Stimulated activated CD4-positive, alpha-beta T cell treated with anti-CD3 and anti-CD28 coated beads, Interleukin-12 subunit alpha, Interleukin-12 subunit beta, amount 100 ng/mL, for 4 hours (primary cell): ENCODE measurements at places on chromosomes 6 and 20.

- no peak for DNase-seq
Measured at GRCh38 chr6:42117843-42118161, 24.6 kb downstream of the C6orf132 start.

GRCh38 chr6:111982681-111983080 is 71.2 kb upstream of the CCN6 start:
- DNase-seq = no peak

DNA sequence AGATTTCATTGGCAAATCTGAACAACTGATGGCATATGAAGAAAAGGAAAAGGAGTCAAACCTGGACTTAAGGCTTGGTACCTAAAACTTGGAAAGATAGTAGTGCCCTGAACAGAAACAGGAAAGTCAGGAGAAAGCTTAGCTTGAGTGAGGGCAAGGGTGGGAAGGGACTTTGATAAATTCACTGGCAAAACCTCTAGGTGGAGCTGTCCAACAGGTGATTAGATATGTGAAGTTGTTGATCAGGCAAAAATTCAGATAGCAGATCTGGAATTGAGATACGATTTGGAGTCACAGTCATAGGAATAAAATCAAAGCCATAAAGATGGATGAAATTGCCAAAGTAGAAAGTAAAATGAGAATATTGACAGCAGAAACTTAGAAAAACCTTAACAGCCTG is 16.1 kb upstream of the ZNF292 start:
- DNase-seq = no peak

GRCh38 chr6:138909511-138909910 is 78.5 kb downstream of the REPS1 start:
- no peak for DNase-seq

- no peak for DNase-seq
Measured at GRCh38 chr20:53767206-53767930, 173.7 kb upstream of the ZNF217 start.

DNA sequence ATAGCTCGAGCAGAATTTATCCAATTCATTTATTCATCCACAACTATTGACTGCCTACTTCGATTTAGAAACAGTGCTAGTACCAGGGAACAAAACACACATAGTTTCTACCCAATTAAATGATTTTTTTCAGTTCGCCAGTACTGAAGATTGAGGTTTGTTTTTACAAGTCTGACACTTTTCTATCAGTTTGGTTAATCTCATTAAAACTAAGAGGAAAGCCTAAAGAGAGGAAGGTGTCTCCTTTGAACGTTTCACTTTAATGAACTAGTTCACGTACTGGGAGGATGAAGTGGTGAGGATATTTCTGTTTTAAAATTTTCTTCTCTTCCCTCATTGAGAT is 570 bp upstream of the ANKS1A start:
- no peak for DNase-seq

- no peak for DNase-seq
Measured at GRCh38 chr20:63843778-63844177, 12.7 kb upstream of the ZBTB46 start.

DNA sequence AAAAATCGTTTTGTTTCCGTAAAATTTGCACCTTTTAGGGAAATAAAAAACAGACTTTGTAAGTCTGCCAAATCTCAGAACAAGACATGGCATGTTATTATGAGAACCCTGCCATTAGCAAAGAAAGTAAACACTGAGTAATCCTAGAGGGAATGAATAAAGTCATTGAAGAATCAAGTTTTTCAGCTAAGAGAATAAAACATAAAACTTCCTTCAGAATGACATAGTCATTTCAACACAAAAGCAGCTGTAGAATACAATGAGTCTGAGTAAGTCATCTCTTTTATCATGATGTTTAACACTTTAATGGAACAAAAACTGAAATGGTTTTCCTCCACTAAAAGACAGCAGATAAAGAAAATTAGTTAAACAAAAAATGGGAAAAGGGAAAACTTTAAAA is 10.3 kb upstream of the DST start:
- no peak for DNase-seq

DNA sequence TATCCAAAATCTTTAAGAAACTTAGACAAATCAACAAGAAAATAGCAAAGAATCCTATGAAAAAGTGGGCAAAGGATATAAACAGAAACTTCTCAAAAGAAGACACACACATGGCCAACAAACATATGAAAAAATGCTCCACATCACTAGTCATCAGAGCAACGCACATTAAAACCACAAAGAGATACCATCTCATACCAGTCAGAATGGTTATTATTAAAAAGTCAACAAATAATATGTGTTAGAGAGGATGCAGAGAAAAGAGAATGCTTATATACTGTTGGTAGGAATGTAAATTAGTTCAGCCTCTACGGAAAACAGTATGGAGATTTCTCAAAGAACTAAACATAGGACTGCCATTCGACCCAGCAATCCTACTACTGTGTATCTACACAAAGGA is 212.0 kb upstream of the DTNBP1 start:
- no peak for DNase-seq

- no peak for DNase-seq
Measured at GRCh38 chr6:11190625-11191245, 41.7 kb downstream of the NEDD9 start.

DNA sequence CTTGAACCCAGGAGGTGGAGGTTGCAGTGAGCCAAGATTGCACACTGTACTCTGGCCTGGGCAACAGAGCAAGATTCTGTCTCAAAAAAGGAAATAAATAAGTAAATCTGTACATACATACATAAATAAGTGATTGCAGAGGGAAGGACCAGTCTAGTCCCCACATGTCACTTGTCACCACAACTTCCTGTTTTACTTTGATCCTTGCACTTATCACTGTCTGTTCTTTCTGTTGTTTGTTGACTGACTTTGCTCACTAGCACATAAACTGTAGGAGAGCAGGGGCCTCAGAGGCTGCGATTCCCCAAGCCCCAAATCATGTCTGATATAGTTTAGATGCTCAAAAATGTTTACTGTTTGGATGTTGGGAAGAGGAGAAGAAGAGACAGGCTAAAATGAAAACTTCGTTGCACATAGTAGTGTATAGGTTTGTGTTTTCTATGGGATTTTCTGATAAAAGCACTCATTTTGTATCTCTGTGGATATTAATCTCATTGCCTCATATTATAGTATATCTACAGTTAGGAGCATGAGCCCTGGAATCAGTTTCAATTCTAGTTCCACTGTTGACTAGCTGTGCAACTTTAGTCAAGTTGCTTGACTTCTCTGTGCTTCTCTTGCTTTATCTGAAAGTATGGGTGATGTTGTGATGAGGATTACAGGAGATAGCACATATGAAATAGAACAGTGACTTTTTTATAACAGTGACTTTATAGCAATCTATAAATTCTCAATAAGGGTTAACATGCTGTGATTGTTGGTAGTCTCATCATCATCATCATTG is 165.0 kb downstream of the TBC1D7 start:
- no peak for DNase-seq

GRCh38 chr6:108588586-108588985 is 27.9 kb downstream of the FOXO3 start:
- no peak for DNase-seq

- peak; percentile 35 for DNase-seq
Measured at GRCh38 chr20:17505636-17506517, 25.3 kb downstream of the BFSP1 start.

- no peak for DNase-seq
Measured at GRCh38 chr6:159056003-159056402, 11.2 kb upstream of the TAGAP start.

DNA sequence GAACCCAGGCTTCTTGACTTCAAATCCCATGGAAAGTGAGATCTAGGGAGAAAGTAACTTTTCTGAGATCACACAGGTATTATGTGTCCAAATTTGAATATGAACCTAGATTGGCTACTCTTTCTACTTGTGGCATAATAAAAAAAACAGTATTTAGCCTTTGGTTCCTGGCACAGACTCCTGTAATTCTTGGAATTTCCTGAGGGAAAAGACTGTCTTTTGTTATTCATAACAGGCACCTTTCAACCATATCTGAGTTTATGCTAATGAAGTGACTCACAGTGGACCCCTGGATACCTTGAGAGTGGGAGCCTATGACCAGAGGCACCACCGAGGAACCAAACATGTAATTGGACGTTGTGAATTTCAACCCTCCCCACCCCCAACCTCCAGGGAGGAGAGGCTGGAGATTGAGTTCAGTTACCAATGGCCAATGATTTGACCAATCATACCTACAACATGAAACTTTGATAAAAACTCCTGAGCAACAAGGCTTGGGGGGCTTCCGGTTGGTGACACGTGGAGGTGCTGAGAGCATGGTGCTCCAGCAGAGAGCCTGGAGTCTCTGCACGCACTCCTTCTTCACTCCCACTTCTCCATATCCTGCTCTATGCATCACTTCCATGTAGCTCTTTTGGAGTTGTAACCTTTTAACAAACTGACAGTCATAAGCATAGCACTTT is 48.8 kb downstream of the LAMA4 start:
- DNase-seq = no peak

DNA sequence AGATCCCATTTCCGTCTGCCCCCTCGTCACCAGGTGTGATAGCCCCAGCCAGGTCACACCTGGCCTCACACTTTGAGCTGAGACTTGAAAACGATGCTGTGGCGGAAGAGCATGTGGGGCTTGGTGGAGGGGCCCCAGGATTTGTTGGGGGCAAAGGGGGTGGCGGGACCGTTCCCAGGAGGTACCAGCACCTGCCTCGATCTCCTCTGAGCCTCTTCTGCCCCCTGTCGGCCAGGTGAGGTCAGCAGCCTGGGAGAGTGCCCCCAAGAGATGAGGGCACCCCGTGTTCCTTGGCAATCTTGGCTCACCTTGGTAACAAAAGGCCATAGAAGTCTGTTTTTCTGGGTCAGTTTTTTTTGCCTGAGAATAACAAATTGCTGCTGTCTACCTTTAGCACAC is 25.4 kb downstream of the SPATA2 start:
- DNase-seq = no peak

GRCh38 chr6:108587258-108588059 is 26.7 kb downstream of the FOXO3 start:
- no peak for DNase-seq

GRCh38 chr6:141024526-141024925 is 1108.2 kb upstream of the GJE1 start:
- DNase-seq = no peak

- DNase-seq = no peak
Measured at GRCh38 chr6:3740551-3741476, 10.7 kb downstream of the PXDC1 start.

DNA sequence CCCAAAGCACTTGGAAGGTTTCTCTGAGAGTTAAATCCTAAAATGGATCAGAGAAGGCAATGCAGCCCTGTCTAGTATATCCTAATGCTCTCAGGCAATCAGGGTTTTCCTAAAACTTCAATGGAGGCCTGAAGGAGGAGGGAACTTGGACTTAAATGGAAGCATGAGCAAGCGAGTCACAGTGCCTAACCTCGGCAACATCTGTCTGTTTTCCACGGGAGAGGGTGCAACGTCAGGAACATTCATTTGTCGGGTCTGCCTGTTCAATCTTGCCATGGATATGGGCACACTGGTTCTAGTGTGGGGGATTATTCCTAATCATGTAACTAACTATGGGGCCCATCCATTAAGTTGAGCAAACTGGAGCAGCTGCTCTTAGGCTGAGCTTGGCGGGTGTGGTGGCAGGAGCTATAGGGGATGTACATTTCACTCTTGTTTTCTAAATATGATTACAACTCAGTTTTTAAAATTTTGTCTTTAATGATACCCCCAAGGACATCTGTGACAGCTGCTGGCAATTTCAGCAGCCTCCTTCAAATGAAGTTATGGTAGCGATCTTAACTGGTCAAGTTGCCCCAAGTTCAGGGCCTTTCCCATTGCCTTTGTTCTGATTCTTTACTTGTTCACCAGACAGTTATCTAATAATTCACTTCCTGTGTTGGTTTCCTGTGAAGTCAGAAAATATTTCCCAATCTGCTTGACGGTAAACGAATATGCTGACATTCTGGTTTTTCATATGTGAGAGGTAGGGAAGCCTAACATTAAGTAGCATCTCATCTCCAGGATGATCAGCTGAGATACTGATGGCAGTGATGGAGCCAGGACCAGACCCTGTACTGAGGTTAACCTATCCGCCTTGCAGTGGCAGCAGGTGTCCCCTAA is 21.6 kb downstream of the DSE start:
- no peak for DNase-seq

- DNase-seq = no peak
Measured at GRCh38 chr6:145148776-145149175, 586.5 kb downstream of the EPM2A start.

GRCh38 chr20:13900496-13900895 is 89.9 kb downstream of the SEL1L2 start:
- DNase-seq = no peak

DNA sequence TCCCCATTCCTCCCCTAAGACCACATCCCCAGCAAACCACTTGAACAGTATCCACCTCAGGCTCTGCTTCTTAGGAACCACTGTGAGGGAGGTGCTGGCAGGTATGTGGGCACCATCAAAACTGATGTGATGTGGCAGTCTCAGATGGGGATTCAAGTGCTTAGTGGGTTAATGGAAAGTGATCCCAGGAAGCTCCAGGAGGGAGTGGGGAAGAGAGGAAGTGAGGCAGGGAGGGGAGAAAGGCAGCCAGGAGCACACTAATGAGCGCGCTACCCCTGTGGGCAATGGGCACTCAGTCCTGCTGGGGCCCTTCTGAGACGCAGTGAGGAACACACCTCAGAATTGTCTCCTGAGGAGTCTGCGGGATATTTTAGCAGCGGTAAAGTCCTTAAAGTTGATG is 263.1 kb upstream of the MOCS1 start:
- no peak for DNase-seq

DNA sequence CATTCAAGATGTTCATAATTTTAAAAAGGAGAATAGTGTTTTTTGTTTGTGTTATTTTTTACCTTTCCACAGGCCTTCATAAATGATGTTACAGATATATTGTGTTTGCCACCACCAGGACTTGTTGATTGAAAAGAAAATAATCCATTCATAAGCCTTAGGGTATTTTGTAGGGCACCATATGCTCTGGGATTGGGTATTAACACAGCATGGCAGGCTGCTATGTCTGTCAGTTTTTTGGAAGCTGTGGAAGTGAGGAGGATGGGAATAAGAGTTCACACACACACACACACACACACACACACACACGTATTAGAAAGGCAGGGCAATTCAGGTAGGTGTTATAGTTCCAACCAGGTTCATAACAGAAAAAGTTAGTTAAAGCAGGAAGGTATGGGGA is 237.9 kb downstream of the HDGFL1 start:
- no peak for DNase-seq

GRCh38 chr6:8821981-8822381 is 386.6 kb upstream of the SLC35B3 start:
- DNase-seq = no peak

DNA sequence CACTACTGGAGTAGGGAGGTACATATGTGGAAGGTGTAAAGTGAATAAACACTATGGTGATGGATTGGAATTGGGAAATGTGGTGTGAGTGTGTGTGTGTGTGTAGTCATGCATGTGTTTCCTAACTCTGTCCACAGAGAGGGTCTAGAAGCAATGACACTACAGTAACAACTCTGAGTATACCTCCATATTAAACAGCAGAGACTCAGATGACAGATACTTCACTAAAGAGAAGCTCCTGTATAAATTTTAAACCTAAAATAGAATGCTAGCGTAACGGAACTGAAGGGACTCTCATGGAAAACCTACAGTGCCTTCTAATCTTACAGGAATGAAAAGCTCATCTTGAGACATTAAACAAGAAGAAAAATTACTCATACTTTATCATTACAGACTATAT is 150.5 kb downstream of the SLC16A10 start:
- no peak for DNase-seq
